ENCODE measurements at places on chromosomes 12 and 14. TPM values are rescaled to one million over a fixed set of nuclear protein-coding genes. Genes with fewer than 3 reads are reported as not detected.

SLCO1B3 gene
- total RNA-seq = not detected

COL2A1 gene
- not detected for total RNA-seq

NKX2-1 gene
- total RNA-seq = 0.11 TPM

AQP6 gene
- total RNA-seq = not detected

EFS gene
- total RNA-seq = 0.07 TPM

TSHR gene
- total RNA-seq = not detected
